ENCODE measurements at places on chromosomes 5 and 9. TPM values are rescaled to one million over a fixed set of nuclear protein-coding genes. Genes with fewer than 3 reads are reported as not detected.

DNA sequence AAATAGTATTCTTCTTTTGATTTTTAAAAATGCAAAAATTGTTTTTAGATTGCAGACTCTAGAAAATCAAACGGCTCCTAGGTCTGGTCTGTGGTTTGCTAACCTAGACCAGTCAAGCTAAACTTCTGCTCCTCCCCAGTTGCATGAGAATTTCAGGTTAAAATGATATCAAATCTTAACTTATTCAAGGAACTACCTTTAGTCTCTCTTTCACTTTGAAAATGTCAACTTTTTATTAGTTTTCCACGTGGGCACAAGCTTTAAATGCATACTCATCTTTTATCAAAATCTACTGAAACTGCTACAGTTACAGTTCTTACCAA is 8.8 kb downstream of the CAMK4 start:
- no peak for DNase-seq

The SPINK1 gene
- total RNA-seq = not detected

- DNase-seq = peak; percentile 78
Measured at GRCh38 chr9:137745541-137745991, 126.8 kb downstream of the EHMT1 start.

DNA sequence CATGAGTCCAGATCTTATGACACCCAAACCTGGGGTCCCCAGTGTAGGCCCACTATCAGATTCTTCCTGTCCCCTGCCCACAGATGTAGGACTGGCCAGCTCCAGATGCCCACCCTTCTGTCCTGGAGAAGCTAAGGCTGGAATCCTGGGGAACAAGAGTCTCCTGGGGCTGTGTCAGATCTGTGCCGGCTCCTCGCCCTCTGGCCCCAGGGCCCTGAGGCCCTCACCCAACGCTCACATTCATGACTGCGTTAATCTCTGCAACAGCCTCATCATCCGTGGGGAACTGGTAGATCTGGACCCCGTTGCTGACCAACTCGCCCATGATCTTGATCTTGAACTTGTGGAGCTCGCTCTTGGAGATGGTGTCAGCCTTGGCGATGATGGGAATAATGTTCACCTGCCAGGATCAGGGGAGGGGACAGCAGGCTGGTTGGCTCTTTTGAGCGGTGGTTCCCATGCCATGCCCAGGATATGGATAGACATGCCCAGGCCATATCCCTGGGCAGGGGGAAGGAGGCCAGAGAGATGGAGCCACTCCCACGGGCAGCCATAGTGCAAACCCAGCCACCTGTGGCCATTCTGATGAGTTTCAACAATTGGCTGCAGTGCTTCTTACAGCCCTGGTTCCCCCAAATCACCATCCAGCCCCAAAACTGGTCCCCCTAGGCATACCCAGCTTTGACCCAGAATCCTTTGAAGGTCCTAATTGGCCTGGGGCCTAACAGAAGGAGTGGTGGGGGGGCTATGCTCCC is 14.6 kb downstream of the SEPTIN8 start:
- no peak for DNase-seq

- DNase-seq = peak; percentile 95
Measured at GRCh38 chr5:125409234-125409860, 662.9 kb upstream of the ZNF608 start.

- DNase-seq = no peak
Measured at GRCh38 chr9:35164711-35165110, 2.9 kb downstream of the UNC13B start.

The SLIT3 gene
- 12.5 TPM for total RNA-seq

The RLN2 gene
- not detected for total RNA-seq

The SHROOM1 gene
- 8.7 TPM for total RNA-seq

The FAXDC2 gene
- total RNA-seq = 0.26 TPM

- DNase-seq = no peak
Measured at GRCh38 chr9:98038958-98039357, 17.6 kb upstream of the NANS start.

The CAST gene
- total RNA-seq = 63.5 TPM

DNA sequence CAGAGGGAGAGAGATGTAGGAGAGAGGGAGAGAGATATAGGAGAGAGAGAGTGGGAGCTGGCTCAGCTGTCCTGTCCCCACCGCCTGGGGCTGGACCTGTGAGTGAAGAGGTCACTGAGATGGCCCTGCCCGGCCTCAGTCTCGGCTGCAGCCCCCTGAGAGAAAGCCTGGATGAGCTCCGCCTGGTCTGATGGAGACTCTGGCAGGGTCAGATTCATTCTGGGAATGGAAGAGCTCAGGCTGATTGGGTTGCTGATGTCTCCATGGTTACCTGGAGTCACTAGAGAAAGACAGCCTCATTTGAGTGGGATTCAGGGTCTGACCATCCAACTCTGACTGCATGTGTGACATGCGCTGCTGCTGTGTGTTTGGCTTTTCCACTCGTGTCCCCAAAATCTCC is 27.1 kb upstream of the SEMA4D start:
- DNase-seq = no peak

- no peak for DNase-seq
Measured at GRCh38 chr9:127444921-127445850, 6.0 kb downstream of the RPL12 start.

DNA sequence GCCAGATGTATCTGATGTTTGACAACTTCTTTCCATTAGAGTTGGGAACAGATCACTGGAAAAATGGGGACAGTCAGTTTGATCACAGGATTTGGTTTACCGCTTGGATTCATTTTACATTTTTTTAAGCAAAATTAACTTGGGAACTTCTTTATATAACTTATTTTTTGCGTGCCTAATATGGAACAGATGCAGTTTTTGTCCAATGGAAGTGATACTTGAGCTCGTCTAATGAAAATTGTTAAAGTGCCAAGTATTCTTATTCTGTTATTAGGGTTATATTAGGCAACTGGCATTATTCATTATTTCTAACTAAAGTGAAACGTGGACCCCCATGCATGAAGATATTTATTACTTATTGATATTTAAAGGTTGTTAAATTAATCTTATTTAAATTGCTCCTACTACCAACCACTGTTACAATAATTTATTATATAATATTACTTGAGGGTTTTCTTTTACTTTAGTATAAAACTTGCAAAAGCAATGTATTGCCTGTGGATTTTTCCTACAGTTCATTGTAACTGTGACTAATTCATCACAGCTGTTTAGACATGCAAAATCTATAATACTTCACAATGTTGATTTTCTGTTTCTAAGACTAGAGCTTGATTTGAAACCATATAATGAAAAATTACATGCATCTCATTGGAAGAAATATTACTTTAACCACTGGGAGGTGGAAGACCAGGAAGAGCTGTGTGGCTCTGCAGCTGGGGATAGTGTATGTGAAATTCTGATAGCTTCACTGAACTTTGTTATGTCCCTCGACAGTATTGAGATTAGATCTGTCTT is 787.3 kb upstream of the WWC1 start:
- no peak for DNase-seq

- no peak for DNase-seq
Measured at GRCh38 chr5:151383011-151383410, 35.7 kb upstream of the SLC36A2 start.

The SLCO4C1 gene
- total RNA-seq = 4.1 TPM

The GARIN3 gene
- not detected for total RNA-seq

GRCh38 chr9:20725675-20726074 is 41.6 kb downstream of the FOCAD start:
- DNase-seq = no peak

GRCh38 chr5:172379481-172379880 is 74.8 kb downstream of the SH3PXD2B start:
- no peak for DNase-seq

DNA sequence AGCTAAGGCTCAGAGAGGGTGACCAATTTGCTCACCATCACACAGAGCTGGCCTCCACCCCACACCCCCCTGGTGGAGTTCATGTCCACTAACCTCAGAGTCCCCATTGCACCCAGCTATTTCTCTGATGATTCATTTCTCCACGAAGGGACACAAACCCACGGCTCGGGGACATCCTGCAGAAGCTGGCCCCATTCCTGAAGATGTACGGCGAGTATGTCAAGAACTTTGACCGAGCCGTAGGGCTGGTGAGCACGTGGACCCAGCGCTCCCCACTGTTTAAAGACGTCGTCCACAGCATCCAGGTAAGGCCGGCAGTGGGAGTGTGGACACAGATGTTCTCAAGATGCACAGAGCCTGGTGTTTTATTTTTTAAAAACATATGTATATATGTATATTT is 52.6 kb upstream of the SUSD3 start:
- no peak for DNase-seq

DNA sequence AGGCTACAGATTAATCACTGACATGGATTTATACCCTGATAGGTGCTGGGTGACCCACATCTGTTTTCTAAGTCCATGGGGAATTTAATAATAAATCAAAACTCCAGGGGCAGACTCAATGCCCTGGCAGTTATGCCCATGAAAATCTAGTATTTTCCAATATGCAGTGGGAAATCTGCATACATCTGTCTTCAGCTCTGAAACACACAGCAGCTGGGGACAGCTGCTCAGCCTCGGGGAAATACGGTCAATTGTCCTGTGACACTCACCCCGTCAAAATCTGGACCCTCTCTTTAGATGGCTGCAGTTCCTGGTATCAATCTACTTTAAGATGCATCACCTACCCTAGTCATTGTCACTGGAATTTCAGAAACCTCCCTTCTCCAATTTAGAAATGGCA is 12.7 kb upstream of the C1QTNF3 start:
- DNase-seq = no peak

The NOXA1 gene
- 5.1 TPM for total RNA-seq

- no peak for DNase-seq
Measured at GRCh38 chr9:108244686-108245085, 611.1 kb downstream of the ACTL7B start.

The LCN10 gene
- not detected for total RNA-seq

The CCL27 gene
- total RNA-seq = not detected

The DBH gene
- not detected for total RNA-seq

DNA sequence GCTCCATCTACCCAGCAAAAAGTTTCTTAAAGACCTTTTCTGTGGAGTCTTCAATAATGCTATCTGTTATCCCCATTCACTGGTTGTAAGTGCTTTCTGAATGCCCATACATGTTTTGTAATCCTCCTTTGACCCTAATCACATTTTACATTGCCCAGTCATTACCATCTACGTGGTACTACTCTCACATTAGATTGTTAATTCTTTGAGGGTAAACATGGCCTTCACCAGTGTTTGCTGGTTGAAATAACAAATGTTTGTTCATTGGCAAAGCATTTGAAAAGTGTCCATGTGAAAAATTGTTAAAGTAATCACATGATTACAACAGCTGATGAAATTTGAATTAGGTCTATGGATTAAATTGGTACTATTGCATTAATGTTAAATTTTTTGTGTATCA is 31.8 kb downstream of the MEGF10 start:
- no peak for DNase-seq

The PAIP2 gene
- 41.9 TPM for total RNA-seq

The RALGDS gene
- total RNA-seq = 18.6 TPM

- DNase-seq = no peak
Measured at GRCh38 chr9:4591123-4591500, 71.0 kb upstream of the PLPP6 start.

The TSSK1B gene
- not detected for total RNA-seq

- DNase-seq = no peak
Measured at GRCh38 chr5:170143091-170143490, 37.4 kb downstream of the FOXI1 start.

DNA sequence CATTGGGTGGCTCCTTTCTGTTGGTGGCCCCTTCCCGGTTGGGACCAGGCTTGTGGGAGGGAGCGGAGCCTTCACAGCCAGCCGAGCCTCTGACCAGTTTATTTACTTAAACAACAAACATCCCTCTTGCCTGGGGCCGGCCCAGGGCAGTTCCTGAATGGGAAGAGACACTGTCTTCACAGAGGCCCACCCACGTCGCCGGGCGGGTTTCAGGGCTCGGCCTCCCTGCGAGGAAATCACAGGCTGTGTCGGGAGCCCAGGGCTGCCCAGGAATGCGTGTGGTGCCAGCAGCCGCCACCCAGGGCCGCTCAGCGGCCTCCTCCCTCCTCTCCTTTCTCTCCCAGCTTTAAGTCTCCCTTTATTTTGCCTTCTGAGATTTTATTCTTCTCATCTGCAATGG is 132.5 kb downstream of the HSD17B3 start:
- peak; percentile 76 for DNase-seq

The ABO gene
- total RNA-seq = 19.1 TPM

- DNase-seq = peak; percentile 46
Measured at GRCh38 chr5:164119806-164120447, 614.5 kb downstream of the MAT2B start.

- DNase-seq = no peak
Measured at GRCh38 chr9:134991808-134992754, 74.4 kb upstream of the FCN1 start.

GRCh38 chr5:42500003-42500599 is 76.9 kb downstream of the GHR start:
- no peak for DNase-seq

DNA sequence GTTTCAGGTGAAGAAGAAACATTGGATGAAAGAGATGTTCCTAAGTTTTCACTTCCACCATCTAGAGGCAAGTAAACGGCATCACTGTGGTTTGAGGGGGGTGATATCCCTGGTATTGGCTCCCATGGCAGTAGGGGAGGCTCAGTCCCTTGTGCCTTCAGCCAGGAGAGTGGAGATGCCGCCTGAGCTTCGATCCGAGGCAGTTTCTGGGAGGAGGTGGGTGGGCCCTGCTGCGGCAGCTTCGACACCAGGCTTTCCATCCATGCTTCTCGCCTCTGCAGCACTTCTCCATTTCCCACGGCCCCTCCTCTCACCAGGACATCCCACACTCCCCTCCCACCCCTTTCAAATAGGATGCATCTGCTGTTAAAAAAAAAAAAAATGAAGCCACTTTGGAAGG is 258.3 kb downstream of the GADD45G start:
- no peak for DNase-seq

DNA sequence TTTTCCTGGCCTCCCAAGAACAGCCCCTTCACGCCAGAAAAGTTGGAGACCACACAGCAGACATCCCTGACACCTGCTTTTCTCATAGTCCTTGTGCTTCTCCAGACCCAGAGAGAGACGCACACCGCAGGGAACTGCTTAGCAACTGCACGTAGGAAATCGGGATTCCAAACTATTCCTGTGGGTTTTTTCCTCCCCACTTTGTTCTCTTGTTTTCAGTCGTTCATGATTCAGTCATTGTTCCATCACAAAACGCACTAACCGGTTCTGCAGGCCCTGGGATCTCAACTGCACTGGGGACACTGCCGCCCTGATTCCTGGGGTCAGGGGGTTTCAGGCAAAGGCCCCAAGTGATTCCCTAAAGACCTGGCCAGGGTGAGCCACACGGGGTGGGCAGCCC is 588.0 kb upstream of the KLF4 start:
- no peak for DNase-seq

The TMEM250 gene
- total RNA-seq = 94.5 TPM

The ARRDC3 gene
- total RNA-seq = 40.5 TPM

DNA sequence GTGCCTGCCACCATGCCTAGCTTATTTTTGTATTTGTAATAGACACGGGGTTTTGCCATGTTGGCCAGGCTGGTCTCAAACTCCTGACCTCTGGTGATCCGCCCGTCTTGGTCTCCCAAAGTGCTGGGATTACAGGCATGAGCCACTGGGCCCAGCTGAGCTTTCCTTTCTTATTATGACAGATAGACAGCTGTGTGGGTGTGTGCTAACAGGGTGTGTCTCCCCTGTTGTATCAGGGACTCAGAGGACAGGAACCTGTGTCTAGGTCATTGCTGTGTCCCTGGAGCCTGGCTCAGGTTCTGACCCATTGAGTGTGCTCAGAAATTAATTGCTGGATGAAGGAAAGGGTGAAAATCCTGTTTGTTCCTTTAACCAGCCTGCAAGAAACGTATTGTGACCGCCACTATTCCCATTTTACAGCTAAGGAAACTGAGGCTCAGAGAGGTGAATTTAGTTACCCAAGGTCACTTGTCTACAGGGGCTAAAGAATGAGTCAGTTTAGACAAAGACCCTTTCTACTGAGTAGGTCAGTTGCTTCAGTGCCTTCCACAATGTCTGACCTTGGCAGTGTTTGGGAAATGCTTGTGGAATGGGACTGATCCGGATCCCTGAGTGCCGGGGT is 16.8 kb downstream of the NCS1 start:
- DNase-seq = no peak
